Small intestine (tissue), 16 donors: ENCODE measurements at places on chromosomes 12 and 14.
A peak's percentile ranks its signal among the peaks of the same experiment; 100 is the strongest.

DNA sequence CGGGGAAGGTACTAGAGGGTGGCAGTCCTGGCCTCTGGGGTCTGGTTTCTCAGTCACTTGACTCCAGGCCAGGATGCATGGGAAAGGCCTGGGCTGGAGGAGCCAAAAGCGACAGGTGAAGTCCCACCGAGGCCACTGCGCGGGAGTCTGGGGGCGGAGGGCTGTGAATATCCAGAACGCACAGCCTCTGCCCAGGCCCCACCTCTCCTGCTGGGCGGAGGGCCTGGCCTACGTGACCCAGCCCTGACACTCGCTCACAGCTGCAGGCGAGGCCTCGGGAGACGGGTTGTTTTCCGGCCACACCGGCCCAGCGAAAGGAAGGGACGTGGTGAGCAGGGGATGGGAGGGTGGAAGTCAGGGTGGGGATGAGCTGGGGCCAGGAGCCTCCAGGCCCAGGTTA is 91.2 kb downstream of the RFLNA start:
- no peak for DNase-seq

GRCh38 chr14:93163564-93163963 is 21.1 kb downstream of the MOAP1 start:
- no peak for DNase-seq

DNA sequence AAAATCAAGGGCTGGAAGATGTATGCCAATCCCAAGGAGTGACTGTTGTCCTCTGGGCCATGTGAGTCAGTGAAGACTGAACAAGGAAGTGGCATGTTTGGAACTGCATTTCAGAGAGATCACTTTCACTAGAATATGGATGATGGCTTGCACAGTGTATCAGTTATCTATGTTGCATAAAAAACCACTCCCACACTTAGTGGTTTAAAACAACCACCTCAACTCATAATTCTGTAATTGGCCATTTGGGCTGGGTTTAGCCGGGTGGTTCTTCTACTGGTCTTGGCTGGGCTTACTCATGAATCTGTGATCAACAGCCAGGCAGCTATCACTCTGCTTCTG is 15.4 kb downstream of the BDKRB1 start:
- no peak for DNase-seq

DNA sequence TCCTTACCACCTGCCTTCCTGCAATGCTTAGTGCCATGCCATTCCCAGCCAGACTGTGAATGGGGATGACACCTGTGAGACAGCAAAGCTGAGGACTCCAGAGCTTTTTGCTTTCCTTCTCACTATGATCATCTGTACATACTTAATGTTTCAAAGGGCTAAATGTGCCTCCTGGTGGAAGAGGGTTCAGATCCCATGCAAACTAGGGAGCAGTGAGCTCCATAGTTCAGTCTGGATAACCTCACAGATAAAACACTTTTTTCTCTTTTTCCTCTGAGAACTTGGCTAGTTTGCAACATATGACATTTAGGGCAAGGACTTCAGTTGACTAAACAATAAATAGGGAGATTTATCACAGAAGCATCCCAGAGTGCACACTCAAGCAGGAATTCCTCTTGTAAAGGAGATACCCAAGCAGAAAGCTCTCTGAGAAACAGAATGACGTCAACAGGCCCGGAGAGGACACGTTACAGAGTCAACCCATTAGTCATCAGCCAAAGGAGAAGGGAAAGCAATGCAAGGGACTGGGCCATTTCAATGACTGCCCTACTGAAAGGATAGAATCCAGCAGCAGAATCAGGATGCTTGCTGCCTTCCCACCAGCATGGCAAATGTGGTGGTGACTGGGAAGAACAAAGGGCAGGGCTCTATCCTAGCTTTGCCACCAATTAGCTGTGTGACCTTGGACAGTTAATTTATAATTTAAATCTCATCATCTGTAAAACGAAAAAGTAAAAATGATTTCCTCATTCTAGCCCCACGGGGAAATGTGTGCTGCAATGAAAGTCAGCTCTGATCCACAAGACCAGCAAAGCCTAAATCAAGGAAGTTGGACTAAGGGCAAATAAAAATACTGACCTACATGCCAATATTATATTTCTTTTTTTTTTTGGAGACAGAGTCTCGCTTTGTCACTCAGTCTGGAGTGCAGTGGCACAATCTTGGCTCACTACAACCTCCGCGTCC is 80.8 kb upstream of the ACTN1 start:
- no peak for DNase-seq

DNA sequence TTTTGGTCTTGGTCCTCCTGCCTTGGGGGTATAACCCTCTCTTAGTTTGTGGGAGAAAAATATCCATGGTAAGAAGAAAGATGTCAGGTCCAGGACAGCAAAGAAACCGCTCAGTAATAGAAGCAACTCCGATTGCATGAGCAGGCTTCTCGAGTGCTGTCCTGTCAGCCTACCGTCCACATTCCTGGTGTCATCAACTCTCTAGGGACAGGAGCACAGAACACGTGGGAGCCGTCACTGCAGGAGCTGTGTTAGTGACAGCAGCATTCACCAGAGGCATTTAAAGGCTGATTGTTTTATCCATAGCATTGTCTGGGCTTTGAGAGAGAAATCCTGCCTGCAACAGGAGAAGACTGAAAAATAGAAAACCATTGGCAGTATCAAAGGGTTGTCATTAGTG is 244.2 kb downstream of the CACNA1C start:
- DNase-seq = no peak

DNA sequence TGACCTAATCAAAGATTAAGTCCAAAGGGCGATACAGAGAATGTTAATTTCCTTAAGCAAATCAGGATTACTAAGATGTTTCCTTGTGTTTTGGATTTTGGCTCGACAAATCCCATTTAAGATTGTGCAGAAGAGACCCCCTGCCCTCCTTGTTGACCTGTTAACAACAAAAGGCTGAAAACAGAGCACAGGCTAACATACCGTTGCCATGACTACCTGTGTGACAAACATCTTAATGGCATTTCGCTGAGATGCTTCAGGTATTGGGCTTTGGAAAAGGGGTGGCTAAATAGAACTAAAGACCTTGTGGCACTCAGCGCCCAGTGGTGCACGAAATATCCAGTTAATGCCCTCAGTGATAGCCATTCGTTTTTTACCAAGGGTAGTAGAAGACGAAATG is 1532.3 kb upstream of the TMEM132C start:
- no peak for DNase-seq

- DNase-seq = no peak
Measured at GRCh38 chr12:104764225-104765091, 193.6 kb downstream of the SLC41A2 start.

DNA sequence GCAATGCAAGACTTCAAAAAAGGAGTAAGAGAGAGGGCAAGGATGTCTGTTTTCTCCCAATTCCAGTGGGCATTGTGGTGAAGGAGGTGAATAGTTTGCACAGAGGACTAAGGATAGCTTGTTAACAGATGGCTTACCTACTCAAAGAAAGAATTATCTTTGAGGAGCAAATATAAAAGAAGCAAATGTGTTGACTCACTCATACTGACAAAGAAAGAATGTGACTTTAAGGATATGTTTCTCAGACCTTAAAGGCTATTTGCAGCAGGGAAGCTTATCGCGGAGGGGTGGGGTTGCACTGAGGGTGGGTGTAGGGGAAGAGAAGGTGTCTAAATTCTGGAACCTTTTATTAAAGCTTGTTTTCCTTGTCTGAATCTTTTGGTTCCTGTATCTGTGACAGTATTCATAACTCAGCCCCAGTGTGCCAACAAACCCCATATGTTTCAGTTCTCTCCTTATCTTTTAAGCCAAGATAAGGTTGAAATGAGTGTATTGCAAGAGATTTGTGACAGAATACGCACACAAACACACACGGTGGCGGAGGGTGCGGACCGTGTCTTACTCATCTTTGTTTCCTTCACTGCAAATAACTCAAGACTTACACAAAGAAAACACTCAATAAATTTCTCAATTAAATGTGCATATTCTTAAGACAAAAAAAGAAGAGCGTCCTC is 146.4 kb upstream of the ARID2 start:
- DNase-seq = peak; percentile 68

DNA sequence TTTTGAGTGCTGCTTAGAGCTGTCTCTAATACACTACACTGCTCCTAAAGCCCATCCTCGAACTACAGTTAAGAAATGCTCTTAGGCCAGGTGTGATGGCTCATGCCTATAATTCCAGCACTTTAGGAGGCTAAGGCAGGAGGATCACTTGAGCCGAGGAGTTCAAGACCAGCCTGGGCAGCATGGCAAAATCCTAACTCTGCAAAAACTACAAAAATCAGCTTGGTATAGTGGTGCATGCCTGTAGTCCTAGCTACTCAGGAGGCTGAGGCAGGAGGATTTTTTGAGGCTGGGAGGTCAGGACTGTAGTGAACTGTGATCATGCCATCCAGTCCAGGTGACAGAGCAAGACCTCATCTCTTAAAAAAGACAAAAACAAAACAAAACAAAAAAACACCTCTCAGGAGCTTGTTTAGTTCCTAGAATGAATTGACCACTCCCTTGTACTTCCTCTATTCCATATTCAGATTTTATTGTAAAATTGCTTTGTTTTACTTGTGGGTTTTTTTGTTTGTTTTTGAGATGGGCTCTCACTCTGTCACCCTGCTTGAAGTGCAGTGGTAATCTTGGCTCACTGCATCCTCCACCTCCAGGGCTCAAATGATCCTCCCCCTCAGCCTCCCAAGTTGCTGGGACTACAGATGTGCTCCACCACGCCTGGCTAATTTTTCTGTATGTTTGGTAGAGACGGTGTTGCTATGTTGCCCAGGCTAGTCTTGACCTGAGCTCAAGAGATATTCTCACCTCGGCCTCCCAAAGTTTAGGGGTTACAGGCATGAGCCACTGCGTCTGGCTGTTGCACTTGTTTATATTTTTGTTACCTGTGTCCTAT is 13.6 kb downstream of the MDM2 start:
- no peak for DNase-seq

DNA sequence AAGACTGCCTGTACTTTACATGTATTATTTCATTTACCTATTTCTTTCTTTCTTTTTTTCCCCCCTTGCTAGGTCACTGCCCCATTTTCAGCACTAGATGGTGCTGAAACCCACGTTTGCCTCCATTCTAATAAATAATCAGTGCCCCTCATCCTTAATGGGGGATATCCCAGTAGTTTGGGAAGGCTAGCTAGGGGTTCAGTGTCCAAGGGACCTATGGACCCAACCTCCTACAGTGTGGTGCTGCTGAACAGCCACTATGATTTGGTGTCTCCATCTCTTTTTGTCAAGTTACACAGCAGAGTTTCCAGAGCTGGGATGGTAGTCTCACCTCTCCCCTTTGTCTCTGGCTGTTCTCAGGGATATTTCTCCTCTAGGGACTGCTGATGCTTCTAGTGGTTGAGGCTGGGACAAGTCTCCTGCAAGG is 6.5 kb upstream of the HCFC2 start:
- DNase-seq = peak; percentile 19

GRCh38 chr12:6827437-6827911 is 733 bp upstream of the P3H3 start:
- peak; percentile 60 for DNase-seq

DNA sequence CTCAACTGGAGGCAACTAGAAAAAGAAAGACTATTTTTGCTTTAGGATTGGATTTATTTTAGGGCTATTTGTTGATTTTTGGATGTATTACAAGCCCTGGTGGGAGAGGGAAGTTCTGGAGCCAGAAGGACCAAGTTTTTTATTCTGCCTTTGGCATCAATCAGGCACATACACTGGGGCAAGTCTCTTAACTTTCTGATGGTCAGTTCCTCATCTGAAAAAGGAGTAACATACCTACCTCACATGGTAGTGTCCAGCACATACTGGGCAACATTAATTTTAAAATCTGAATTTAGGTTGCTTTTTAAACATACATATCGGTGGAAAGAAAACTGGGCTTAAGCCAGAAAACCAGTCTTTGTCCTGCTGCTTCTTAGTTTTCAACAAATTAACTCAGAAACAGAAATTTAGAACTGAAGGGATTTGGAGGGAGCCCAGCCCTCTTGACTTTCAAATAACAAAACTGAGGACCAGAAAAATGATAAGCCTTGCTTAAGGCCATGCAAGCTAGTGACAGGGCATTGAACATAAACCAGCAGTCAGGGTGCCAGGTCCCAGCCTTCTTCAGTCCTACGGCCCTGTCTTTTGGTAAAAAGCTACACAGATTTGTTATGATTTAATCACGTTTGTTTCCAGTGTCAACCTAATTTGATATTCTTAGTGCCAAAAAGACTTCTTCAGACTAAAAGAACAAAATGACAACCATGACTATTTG is 90.2 kb upstream of the SLC38A2 start:
- no peak for DNase-seq

DNA sequence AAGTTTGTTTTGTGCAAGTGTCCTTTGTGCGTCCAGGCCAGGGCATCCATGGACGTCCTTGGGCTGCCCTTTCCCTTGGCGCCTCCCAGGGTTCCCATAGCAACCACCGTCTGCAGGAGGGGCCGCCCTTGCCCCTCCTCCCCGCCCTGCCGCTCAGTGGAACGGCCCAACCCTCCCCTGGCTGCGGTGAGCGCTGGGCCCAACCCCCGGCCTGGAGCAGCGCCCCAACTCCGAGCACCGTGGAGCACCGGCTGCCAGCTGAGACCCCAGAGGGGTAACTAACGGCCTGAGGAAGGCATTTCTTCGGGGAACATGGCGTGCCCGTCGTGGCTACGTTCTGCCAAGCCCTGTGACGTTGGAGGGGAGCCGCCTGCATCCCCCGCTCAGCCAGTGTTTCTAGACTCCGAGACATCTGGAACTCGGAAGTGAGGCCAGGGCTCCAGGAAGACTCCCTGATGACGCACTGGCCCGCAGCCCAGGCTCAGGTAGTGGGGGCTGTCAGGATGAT is 5.3 kb upstream of the ACACB start:
- peak; percentile 93 for DNase-seq

GRCh38 chr12:110254971-110255540 is 26.0 kb upstream of the ATP2A2 start:
- DNase-seq = peak; percentile 80

DNA sequence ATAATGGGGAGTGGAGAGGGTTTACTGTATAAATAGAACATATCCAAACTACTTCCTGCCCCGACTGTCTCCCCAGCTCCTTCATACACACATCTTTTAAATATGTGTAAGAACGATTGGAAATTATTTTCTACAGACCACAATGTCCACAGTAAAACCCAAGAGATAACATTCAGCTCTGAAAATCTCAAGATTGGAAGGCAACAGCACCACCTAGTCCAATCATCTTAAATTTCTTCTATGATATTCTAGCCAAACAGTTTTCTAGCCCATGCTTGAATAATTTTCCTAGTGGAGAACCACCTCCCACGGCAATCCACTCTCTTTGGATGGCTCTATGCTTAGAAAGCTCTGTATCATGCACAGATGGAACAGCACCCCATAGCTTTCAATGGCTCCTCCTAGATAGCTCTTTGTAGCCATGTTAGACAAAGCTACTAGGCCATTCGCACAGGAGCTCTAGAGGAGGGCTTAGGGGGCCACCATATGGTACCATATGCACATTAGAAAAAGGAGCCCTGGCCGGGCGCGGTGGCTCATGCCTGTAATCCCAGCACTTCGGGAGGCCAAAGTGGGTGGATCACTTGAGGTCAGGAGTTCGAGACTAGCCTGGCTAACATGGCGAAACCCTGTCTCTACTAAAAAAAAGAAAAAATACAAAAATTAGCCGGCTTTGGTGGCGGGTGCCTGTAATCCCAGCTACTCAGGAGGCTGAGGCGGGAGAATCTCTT is 18.1 kb downstream of the VDR start:
- DNase-seq = no peak

GRCh38 chr14:102262929-102263462 is 42.0 kb downstream of the MOK start:
- no peak for DNase-seq
